ENCODE measurements at places on chromosomes 13 and 19. TPM values are rescaled to one million over a fixed set of nuclear protein-coding genes. Genes with fewer than 3 reads are reported as not detected.

GRCh38 chr13:50248516-50249143 is 233.4 kb downstream of the KCNRG start:
- no peak for DNase-seq

GRCh38 chr13:114078461-114079451 is 53.7 kb downstream of the RASA3 start:
- no peak for DNase-seq

Gene GPR12
- total RNA-seq: not detected

GRCh38 chr13:48476686-48477085 is 56.2 kb downstream of the RCBTB2 start:
- DNase-seq: no peak

Gene C1QTNF9B
- total RNA-seq: not detected

Gene ADAMTS10
- not detected for total RNA-seq

GRCh38 chr13:99331881-99332293 is 24.7 kb upstream of the GPR183 start:
- no peak for DNase-seq

Data from Calu3 (cell line).